ENCODE measurements at places on chromosomes 2 and 18. TPM values are rescaled to one million over a fixed set of nuclear protein-coding genes. Genes with fewer than 3 reads are reported as not detected.

Gene TBR1
- not detected for total RNA-seq

Gene RAB17
- total RNA-seq: 31.9 TPM

Gene PCARE
- total RNA-seq: not detected

Gene RAB6D
- not detected for total RNA-seq

Gene RGPD4
- 0.07 TPM for total RNA-seq

Gene ST6GAL2
- total RNA-seq: 7.6 TPM

Gene LBX2
- total RNA-seq: 1.1 TPM

Gene NUP35
- total RNA-seq: 53.6 TPM

Gene MATN3
- total RNA-seq: 13.5 TPM

Gene CLHC1
- total RNA-seq: 8.0 TPM

Gene POMC
- total RNA-seq: 1.6 TPM

Gene ALKAL2
- 0.48 TPM for total RNA-seq

Gene TUBB8B
- 0.72 TPM for total RNA-seq

Gene ACTR3
- total RNA-seq: 180 TPM

Gene TUBA4B
- total RNA-seq: not detected

Gene C18orf32
- 26.7 TPM for total RNA-seq

Gene DSG1
- total RNA-seq: not detected

Gene SERPINB11
- not detected for total RNA-seq

Gene SESTD1
- 43.6 TPM for total RNA-seq

Gene TDRD15
- not detected for total RNA-seq

Gene MPP4
- total RNA-seq: not detected

Measured in H9 (cell line).